Renal pelvis (tissue), 12 donors: ENCODE measurements at places on chromosomes 7 and 10.

DNA sequence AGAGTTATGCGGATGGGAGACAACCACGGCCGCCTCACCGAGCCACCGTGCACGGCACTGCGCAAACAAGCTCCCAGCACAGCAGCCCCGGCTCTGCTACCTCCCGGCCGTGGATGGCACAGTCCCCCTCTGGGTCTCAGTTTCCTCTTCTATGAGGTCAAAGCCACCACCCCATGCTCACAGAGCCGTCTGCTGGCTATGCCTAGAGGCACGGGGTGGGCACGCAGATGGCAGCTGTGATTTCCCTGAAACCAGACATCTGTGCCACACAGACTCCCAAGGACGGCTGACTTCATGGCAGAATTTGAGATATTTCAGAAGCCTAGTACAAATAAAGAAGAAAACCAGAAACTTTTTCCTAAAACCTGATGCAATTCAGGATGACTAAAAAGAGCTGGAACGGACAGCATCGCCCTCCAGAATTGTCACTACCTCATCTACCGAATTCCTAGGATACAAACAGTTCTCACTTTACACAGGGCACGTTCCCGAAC, 73.2 kb downstream of the AMZ1 start:
- no peak for DNase-seq

- DNase-seq, result no peak
Measured at GRCh38 chr10:129319934-129320333, 147.1 kb upstream of the MGMT start.

GRCh38 chr10:79925614-79926013, 23.3 kb downstream of the SFTPD start:
- no peak for DNase-seq

GRCh38 chr10:49123981-49124950, 8.9 kb upstream of the VSTM4 start:
- DNase-seq, result no peak

- DNase-seq, result no peak
Measured at GRCh38 chr7:88091988-88092675, 127.7 kb downstream of the SRI start.

DNA sequence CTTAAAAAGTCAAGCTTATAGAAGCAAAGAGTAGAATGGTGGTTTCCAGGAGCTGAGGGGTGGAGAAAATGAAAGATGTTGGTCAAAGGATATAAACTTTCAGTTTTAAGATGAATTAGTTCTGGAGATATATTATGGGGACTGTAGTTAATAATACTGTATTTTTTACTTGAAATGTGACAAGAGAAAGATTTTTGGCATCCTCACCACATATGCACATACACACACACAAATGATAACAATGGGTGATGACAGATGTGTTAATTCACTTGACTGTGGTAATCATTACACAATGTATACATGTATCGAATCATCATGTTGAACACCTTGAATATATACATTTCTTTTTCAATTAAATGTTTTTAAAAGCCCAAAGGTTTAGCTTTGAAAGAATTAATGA, 32.7 kb upstream of the ZPBP start:
- no peak for DNase-seq

DNA sequence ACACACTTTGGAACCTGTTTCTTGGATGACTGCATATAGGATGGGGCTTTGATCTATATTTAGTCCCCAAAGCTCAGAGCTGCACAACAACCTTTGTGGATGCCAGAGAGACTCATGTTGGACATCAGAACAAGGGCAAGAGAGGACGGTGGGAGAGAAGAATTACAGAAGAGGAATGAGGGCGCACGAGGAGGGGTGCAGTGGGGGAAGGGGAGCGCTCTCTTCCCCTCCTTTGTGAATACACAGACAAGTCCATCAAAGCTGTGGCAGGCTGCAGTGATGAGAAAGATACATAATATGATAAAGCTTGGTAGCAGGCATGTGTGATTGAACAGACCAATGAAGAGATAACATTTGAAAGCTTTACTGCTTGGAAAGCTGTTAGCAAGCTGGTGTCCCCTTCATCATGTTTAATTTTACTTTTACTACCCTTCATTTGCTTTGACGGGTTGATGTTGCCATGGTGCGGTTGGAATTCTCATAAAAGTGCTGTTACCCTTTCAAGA, 857.8 kb downstream of the KCNMA1 start:
- DNase-seq, result peak; percentile 34

GRCh38 chr10:129120441-129120840, 346.6 kb upstream of the MGMT start:
- no peak for DNase-seq

DNA sequence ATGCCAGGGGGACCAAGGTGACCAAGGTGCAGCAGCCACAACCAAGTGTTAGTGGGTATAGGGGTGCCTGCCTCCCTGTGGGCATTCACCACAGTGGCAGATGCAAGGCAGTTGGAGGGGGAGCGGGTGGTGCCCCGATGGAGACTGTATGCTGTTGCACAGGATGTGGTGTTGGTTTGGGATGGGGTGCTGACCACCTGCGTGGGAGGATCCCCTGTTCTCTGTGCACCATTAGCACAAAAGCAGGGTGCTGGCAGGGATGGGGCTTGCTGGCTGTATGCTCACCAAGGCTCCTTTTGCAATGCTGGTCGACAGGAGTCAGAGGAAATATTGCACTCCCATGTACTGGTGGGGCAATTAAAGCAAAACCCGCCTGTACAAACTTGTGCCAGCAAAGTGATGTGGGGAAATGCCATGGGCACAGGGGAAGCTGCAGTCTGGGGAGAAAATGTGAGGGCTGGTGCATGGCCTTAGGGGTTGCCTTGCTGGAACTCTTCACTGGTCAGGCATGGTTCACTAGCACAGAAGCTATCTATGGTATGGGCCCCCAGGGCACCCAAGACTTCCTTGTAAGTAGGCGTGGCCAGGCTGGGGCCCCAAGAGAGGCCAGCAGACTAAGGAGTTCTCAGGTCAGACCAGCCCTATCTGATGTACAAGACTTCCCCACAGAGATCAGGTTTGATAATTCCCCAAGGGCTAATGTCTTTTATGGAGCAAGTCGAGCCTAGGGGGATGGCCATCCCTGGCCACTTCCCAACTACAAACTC, 51.9 kb upstream of the GNAT3 start:
- no peak for DNase-seq

DNA sequence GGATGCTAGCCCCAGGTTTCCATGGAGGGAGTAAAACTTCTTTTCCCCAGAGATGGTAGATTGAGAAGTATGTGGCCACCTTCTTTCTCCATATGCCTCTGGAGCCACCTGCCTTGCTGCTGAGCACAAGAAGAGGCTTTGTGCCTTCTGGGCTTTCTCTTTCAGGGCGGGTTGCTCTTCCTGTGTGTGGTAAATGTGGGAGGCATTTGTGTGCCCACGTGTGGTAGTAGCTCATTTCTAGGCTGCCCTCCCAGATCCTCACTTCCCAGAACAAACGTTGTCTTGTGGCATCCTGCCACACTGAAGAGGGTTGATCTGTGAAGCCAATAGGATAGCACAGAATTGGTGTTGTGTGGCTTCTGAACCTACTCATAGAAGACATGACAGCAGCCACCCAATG, 342.0 kb upstream of the PODXL start:
- DNase-seq, result no peak

- DNase-seq, result peak; percentile 67
Measured at GRCh38 chr10:100364735-100365391, 17.8 kb downstream of the SCD start.

DNA sequence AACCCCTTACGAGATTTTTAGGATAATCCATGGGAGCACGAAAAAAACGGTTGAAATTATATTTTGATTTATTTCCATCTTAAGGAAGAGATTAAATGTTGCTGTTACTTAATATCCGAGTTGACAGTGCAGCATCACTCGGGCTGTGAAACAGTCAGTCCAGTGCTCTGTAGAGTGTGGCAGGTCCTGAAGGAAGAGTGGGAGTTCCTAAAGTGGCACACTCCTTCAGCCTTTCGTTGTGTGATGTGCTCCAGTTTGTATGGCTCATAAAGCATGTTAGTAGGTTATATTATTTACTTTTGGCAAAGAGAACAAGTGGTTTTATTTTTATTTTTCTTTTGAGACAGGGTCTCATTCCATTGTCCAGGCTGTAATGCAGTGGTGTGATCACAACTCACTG, 358.3 kb downstream of the AUTS2 start:
- peak; percentile 42 for DNase-seq

DNA sequence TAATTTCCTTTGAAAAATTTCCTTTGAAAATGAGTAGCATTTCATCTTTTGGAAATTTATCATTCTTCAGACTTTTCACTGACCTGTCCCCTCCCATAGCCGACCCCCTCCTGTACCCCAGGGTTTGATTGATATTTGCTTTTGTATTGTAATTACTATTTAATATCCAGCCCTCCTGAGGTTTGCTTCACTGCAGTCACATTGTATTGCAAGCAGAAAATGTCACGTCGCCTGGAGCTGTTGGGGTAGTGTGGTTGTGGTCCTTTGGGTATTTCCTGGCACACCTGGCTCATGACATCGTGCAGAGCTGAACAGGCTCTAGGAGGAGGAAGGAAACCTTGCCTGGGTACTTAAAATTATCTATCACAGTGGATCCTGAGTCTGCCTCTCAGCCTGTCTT, 116.1 kb downstream of the INSYN2A start:
- DNase-seq, result no peak

DNA sequence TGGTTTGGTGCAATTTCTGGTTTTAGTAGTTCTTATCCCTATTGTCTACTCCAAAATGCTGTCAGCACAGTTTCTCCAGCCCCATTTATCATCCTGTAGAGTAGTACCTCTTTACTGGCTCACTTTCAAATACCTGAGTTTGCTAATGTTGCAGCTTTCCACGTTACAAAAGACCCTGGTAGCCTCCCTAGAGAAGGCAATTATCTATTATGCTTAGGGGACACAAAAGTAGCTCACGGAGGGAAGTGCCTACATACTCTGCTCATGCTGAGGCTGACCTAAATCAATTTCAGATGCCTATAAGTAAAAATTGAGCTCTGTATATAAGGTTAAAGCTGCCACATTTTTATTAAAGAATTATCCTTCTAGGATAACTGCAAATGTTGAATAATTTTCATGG, 603.6 kb downstream of the CNTNAP2 start:
- no peak for DNase-seq

DNA sequence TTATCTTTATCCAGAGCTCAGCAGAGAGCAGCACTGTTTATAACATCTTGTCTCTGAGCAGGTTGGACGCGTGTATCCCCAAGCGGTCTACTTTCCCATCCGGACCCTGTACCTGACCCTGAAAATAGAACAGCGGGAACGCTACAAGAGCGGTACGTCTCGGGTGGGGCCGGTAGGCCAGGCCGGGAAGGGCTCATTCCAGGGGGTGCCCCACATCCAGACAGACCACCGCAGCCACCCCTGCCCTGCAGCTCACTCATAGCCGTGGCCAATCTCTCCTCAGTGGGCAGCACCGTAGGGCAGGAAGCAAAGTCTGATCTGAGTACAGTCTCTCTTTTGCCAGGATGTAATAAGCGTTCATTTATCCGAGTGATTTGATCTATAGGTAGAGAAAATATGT, 113.7 kb downstream of the TRRAP start:
- no peak for DNase-seq

DNA sequence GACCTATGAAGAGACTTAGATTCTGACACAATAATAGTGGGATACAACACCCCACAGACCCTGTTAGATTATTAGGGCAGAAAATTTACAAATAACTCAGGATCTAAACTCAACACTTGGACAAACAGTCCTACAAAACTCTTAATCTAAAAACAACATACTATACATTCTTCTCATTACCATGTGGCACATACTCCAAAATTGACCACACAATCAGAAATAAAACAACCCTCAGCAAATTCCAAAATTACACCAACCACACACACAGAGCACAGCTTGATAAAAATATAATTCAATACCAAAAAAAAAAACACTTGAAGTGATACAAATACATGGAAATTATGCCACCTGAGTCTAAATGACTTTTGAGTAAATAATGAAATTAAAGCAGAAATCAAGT, 7.8 kb downstream of the ZNF680 start:
- DNase-seq, result no peak

DNA sequence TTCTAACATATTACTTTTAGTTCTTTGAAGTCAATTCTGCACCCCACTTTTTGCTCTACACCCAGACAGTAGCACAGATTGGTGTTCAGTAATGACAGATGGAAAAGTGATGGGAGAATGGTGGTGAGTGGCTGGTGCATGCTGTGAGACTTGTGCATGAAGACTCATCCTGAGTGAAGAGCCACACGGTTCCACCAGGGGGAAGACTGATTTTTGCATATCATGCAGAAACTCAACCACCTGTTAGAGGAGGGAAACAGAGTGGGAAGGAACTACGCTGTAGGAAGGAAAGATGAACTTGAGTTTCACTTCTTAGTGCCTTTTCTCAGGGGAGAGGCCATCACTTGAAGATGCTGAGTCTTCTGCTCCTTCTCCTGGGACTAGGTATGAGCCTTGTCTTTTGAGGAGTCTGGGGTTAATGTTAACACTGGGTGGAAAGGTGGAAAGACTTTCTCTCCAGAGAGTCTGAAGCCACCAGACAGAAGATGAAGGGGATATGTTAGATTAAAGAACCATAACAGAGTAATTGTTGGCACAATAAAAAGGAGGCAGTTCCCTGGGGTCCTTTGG, 9.3 kb upstream of the PRSS1 start:
- no peak for DNase-seq

- DNase-seq, result no peak
Measured at GRCh38 chr7:100430493-100431285, 1.1 kb downstream of the MEPCE start.

- no peak for DNase-seq
Measured at GRCh38 chr10:110323503-110323902, 18.8 kb upstream of the SMNDC1 start.

- no peak for DNase-seq
Measured at GRCh38 chr7:12690041-12690878, 2.8 kb downstream of the ARL4A start.

- no peak for DNase-seq
Measured at GRCh38 chr10:77796311-77796915, 130.1 kb downstream of the DLG5 start.

DNA sequence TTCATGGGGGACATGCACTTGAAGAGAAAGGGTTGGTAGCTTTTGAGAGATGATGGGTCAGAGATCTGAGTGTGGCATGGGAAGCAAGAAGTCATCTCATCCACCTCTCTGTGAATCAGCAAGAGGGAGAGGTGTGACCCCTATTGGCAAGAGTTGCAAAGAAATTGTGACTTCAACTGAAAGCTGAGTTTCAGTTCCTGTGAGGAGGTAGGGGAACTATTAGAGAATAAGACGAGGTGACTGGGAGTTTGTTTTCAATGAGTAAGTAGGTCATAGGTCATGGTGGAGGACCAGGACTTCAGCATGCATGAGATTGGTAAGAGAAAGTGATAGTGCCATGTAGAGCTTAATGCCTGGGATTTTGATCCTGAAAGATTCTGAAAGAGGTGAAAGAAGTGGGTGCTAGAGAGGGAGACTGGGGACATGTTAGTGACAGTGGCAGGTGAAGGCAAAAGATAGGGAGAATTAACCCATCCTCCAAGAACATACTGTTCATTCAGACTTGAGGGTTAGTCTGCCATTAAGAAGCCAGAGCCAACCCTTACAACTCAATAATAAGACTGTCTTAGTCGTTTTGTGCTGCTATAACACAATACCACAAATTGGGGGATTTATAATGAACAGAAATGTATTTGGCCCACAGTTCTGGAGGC, 75.5 kb upstream of the CAPZA2 start:
- DNase-seq, result no peak
